ENCODE measurements at places on chromosomes 1 and 21.

DNA sequence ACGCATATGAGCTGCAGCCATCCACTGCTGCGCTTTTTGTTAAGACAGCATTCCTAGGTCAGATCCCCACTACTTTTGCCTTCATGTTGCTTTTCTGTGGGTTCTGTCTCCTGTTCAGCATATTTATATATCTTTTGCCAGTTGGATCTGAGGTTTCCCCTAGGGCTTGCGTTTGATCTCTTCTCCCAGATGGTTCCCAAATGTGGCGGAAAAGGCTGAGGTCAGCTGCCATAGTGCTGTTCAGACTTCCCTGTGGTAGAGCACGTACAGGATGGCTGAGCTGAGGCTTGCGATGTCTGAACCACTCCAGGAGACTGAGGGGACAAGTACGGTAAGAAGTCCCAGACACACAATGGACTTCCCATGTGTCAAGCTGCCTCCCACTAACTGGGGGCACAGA lies 39.8 kb downstream of the COL6A1 start:
- DNase-seq: peak; percentile 14

GRCh38 chr1:111251570-111251969 lies 24.1 kb downstream of the CHI3L2 start:
- no peak for DNase-seq

- no peak for DNase-seq
These were observed 1038.1 kb upstream of the ADGRL4 start for GRCh38 chr1:80044662-80045061.

DNA sequence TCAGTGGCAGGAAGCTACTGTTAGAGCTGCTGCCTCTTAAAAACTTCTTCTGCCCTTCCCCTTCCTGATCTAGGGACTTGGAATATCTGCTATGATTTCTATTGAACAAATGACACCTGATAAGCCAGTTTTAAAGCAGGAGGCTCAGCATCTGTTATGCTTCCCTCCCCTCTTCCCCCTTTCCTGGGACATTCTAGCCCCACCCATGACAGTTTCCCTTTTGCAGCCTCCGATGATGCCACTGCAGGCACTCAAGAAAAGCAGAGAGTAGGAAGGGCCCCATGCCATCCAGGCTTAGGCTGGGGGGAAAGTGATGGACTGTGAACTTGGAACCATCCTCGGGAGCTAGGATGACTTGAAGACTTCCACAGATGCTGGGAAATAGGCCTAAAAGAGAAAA lies 15.1 kb upstream of the EPB41 start:
- no peak for DNase-seq

DNA sequence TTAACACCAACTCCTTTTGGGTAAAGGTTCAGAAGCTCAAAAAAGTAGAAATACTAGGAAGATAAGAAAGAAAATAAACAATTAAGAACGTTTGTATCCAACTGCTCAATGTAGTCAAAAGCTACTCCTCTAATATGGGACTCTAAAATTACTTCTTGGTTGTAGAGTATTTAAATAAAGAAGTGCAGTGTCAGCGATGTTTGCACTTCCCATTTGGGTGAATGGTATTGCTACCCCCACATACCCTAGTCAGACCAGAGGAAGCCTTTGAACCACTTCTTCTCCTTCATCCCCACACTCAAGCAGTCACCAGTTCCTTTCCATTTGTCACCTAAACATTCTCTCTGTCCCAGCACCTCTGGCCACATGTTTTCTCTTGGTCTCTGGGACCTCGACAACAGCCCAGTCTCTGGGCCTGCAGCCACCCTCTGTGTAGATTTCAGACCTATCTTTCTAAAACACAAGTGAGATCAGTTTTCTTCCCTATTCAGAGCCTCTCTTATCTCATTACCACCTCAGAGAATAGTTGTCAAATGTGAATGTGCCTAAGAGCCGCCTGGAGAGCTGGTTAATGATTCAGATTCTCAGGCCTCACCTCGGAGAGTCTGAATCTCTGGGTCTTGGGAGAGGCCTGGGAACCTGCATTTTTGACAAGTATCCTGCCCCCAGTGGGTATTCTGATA lies 109.8 kb downstream of the OMA1 start:
- DNase-seq: no peak

DNA sequence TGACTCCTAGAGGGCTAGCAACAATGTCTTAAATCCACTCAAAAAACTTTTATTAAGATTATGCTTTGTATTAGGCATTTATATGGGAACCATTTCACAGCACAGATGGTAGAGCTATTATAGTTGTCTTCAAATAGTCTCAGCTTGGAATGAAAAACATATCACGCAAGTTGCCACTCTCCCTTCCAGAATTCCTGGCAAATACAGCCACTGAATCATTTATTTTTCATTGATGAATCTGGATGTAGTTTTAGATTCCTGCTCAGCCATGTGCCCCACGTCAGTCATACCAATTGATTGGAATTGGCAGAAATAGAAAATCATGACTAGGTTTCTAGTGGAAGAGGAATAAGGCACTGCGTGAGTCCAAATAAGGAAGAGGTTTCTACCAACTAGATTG lies 165.2 kb downstream of the PLA2G4A start:
- no peak for DNase-seq
